ENCODE measurements at places on chromosomes 2 and 18. TPM values are rescaled to one million over a fixed set of nuclear protein-coding genes. Genes with fewer than 3 reads are reported as not detected.
A peak's percentile ranks its signal among the peaks of the same experiment; 100 is the strongest.

GRCh38 chr2:189249171-189249570 is 69.6 kb upstream of the COL5A2 start:
- no peaks in the 10 kb centered on the region for H3K36me3 ChIP-seq
- no peak overlapping the region for H3K4me3 ChIP-seq
- peaks cover 11% of the 10 kb centered on the region for H3K4me1 ChIP-seq
- no peak overlapping the region for H3K27ac ChIP-seq
- H3K27me3 ChIP-seq, result no peaks in the 10 kb centered on the region

DNA sequence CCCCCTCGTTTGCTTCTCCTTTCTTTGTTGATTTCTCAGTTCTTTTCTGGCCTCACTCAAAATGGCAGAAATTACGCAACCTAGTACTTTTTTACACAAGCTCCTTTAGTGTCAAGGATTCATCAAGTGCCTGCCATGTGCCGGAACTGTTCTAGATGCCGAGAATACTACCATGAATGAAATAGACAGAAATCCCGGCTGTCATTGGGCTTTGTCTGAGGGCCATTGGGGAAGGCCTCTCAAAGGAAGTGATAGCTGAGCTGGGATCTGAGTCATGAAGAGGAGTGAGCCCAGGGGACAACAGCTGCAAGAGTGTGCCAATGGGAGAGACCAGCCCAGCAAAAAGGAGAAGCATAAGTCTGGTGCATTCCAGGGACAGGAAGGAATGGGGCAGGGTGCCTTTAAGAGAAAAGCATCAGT is 34.3 kb upstream of the PPP1CB start:
- H3K27ac ChIP-seq, result peak overlapping the region; percentile 82
- no peaks in the 10 kb centered on the region for H3K36me3 ChIP-seq
- no peak overlapping the region for H3K4me3 ChIP-seq
- H3K27me3 ChIP-seq, result no peaks in the 10 kb centered on the region

GRCh38 chr2:182672466-182673165 is 43.4 kb upstream of the DNAJC10 start:
- no peak for DNase-seq
- no peaks in the 10 kb centered on the region for H3K4me1 ChIP-seq
- no peaks in the 10 kb centered on the region for H3K36me3 ChIP-seq
- H3K27me3 ChIP-seq, result no peaks in the 10 kb centered on the region

DNA sequence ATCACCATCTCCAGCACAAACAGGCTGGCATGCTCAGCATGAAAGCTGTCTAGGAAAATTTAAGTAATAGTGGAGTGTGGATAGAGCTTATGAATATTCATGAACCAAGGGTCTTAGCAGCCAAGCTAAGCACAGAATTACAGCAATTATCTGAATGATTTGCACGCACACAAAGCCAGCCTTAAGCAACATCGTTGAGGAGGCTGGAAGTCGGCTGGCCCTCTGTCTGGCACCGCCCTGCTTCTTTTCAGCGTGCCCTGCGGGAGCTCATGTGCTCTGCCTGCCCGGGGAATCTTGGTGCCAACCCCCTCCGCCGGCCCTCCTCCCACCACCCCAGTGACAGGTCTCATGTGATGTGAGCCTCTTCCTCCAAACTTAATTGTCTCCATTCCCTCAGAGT is 540.1 kb downstream of the CMPK2 start:
- no peaks in the 10 kb centered on the region for H3K4me1 ChIP-seq
- no peaks in the 10 kb centered on the region for H3K27me3 ChIP-seq
- no peak for DNase-seq
- no peaks in the 10 kb centered on the region for H3K36me3 ChIP-seq
- no peak overlapping the region for H3K4me3 ChIP-seq

DNA sequence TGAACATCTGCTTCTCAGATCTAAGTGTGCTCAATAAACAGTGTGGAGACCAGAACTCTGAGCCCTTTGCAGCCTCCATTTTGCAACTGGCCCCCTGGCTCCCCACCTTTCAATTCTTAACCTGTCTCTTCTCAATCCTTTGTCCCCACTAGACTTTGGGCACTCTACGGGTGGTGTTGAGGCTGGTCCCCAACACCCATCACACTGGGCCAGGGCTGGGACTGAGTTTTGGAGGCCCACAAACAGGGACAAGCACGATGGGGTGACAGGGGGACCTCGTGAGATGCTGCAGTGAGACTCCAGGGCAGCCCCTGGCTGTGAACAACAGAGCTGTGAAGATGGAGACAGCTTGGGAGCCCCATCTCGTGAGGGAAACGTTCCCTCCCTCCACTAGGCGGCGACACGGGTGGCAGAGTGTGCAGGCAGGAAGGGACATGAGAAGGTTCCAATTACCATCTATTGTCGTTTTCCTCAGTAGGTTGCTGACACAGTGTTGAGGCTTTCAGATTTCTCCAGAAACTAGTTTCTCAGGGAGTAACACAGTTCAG is 1.2 kb downstream of the ANKMY1 start:
- H3K36me3 ChIP-seq, result no peaks in the 10 kb centered on the region
- DNase-seq, result peak; percentile 53
- peak overlapping the region; percentile 62 for H3K4me3 ChIP-seq
- peaks cover 4% of the 10 kb centered on the region for H3K27me3 ChIP-seq
- H3K4me1 ChIP-seq, result peaks cover 41% of the 10 kb centered on the region

DNA sequence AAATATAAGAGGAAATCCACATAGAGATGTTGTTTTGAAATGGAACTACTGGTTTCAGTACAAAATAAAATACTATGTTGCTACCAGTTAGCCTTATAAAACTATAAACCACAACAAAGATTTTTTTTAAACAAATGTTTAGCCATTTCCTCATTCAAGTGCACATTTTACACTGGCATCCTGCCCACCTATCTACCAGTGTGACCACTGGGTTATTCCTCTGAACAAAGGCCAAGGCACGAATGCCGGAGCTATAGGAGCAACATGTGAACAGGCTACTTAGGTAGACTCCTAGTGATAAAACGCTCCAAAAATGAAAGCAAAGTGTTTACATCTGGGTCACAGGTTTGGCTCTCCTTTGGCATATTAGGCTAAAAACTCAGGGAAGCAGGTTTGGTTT is 31.8 kb upstream of the SULT1C4 start:
- H3K36me3 ChIP-seq, result no peaks in the 10 kb centered on the region
- no peak overlapping the region for H3K4me3 ChIP-seq
- no peaks in the 10 kb centered on the region for H3K27me3 ChIP-seq
- DNase-seq, result no peak
- no peak overlapping the region for H3K27ac ChIP-seq
- no peaks in the 10 kb centered on the region for H3K4me1 ChIP-seq

DNA sequence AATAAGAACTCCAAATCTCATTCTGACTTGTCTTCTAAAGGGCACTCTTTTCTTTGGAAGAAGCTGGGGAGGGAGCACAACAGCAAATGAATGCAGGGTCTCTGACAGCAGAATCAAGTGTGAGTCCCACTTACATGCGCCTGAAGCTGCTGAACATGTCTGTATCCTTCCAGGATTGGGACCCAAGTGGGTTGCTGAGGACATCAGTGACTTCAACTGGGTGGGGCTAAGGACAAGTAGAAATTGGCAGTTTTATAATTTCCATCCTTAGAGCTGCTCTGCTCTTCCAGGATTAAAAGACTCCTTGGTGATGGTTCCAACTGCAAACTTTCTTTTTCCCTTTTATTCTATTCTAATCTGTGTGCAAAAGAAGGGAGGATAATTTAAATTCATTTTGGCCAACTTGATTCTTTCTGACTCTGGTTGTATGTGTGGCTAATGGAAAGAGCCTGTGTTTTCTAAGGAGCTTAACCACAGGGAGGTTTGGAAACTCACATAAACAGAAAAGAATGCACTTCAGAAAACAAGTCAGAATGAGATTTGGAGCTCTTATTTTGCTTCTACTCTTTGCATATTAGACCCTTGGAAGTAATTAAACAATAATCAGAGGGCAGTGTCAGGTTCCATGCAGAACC is 20.6 kb downstream of the ANTXR1 start:
- no peaks in the 10 kb centered on the region for H3K36me3 ChIP-seq
- H3K4me1 ChIP-seq, result peaks cover 7% of the 10 kb centered on the region
- H3K4me3 ChIP-seq, result no peak overlapping the region
- DNase-seq, result no peak
- no peak overlapping the region for H3K27ac ChIP-seq

GRCh38 chr18:3478262-3478978 is 28.4 kb downstream of the TGIF1 start:
- no peak overlapping the region for H3K27ac ChIP-seq
- H3K27me3 ChIP-seq, result no peaks in the 10 kb centered on the region
- DNase-seq, result no peak
- no peaks in the 10 kb centered on the region for H3K4me1 ChIP-seq

GRCh38 chr2:1731447-1731962 is 12.8 kb downstream of the PXDN start:
- peak; percentile 25 for DNase-seq
- no peak overlapping the region for H3K4me3 ChIP-seq
- no peaks in the 10 kb centered on the region for H3K36me3 ChIP-seq
- no peaks in the 10 kb centered on the region for H3K27me3 ChIP-seq

- H3K27me3 ChIP-seq, result peaks cover 90% of the 10 kb centered on the region
- peak within 1 kb of the TSS; percentile 31 for H3K27ac ChIP-seq
- peak within 1 kb of the TSS; percentile 73 for H3K4me3 ChIP-seq
- peaks cover 31% of the 10 kb centered on the region for H3K4me1 ChIP-seq
- peak; percentile 55 for DNase-seq
Observed at GRCh38 chr2:19358242-19359020, at the start of gene OSR1. TSS of gene OSR1 (minus strand) at chr2:19358623. CDS start at chr2:19353805, 4,818 bp downstream.

DNA sequence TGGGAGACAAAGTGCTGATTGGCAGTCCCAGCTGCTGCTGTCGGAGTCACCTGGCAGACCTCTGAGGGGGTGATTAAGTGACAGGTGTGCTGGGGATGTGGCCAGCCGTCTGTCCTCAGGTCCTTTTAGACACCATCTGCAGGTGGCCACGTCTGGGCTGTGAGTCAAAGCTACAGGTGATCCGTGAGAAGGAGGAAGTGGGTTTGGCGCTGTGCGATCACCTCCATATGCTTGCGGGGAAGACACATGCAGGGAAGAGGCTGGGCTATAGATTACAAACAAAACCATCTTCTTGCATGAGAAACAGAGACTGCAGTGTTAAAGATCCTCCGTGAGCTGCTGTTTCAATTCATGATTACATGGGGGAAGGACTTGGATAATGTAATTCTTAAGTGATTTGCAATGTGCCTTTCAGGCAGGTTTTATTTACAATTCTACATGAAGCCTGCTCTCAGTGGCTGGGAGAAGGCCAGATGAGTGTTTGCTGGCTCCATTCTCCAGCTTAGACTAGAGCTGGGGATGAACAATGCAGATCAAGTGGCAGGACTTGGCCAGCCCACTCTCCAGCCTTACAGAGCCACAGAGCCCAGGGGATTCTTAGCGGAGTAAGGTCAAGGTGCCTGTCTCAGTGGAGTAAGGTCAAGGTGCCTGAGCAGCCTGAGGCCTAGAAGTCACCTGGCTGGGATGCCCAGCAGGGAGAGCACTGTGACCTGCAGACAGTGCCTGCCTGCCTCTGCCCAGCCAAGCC is 87.8 kb downstream of the LYPD1 start:
- DNase-seq, result peak; percentile 38
- H3K27ac ChIP-seq, result no peak overlapping the region
- no peak overlapping the region for H3K4me3 ChIP-seq

GRCh38 chr2:182463760-182464159 is 36.9 kb upstream of the PDE1A start:
- no peaks in the 10 kb centered on the region for H3K4me1 ChIP-seq
- no peaks in the 10 kb centered on the region for H3K36me3 ChIP-seq
- no peak for DNase-seq
- H3K27me3 ChIP-seq, result no peaks in the 10 kb centered on the region

DNA sequence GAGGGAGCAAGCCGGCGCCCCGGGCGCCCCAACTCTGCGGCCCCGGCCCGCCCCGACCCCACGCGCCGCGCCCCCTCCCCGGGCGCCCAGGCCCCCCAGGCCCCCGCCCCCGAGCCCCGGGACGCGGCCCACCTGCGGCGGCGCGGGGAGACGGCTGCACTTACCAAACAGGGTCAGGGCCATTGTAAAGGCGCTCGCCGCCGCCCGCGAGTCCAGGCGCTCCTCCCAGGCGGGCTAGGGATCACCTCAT is 526 bp downstream of the CHN1 start:
- peak overlapping the region; percentile 85 for H3K27ac ChIP-seq
- no peak for DNase-seq
- no peaks in the 10 kb centered on the region for H3K36me3 ChIP-seq
- H3K4me3 ChIP-seq, result peak overlapping the region; percentile 79

TANC1 gene
- total RNA-seq, result 35.1 TPM

RGPD3 gene
- total RNA-seq, result not detected

TEX44 gene
- total RNA-seq, result not detected

ARHGEF33 gene
- total RNA-seq, result 0.72 TPM

POTEC gene
- total RNA-seq, result not detected

All from stomach (tissue), 19 donors.